Peyer's patch (tissue), 4 donors: ENCODE measurements at places on chromosomes 4 and X.

GRCh38 chr4:148089624-148090023 is 352.6 kb downstream of the NR3C2 start:
- no peak for DNase-seq

DNA sequence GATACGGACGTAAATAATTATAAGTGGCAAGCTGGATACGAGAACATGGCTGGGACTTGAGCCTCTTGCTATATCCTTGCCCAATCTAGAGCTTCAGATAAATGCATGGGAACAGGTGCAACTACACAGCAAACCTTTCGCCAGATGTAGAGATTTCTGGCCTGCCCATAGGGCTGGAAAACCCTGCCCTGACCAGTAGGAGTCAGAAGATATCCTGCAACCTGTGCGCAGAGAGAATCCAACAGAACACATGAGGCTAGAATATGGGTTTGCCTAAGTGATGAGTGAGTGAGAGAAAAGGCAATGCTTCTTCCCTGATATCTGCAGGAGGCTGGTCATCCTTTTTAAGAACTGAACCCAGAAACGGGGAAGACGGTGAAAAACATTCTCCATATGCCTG is 805.3 kb upstream of the TENM3 start:
- no peak for DNase-seq

- DNase-seq, result no peak
These were observed 40.2 kb downstream of the VSIG4 start for GRCh38 chrX:65999563-66000148.

GRCh38 chr4:101009471-101009870 is 337.9 kb downstream of the PPP3CA start:
- no peak for DNase-seq

- DNase-seq, result no peak
These were observed 117.7 kb downstream of the ADAM29 start for GRCh38 chr4:175035905-175036304.

DNA sequence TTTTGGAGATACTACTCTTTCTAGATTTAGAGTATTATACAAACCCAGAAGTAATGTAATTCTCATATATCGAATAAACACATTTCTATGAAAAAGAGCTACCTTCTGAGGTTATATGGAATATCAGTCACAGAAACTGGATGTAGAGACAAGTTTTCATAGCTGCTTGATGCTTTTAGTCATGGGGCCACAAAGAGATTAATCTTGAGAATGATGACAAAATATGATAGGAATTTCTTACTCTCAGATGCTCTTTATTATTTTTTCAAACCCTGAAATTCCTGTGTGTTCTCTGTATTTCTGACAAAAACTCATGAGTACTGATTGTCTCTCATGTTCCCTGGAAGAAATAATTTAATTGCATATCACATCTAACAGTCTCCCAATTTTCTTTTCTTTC is 662.5 kb downstream of the RAPGEF2 start:
- no peak for DNase-seq

DNA sequence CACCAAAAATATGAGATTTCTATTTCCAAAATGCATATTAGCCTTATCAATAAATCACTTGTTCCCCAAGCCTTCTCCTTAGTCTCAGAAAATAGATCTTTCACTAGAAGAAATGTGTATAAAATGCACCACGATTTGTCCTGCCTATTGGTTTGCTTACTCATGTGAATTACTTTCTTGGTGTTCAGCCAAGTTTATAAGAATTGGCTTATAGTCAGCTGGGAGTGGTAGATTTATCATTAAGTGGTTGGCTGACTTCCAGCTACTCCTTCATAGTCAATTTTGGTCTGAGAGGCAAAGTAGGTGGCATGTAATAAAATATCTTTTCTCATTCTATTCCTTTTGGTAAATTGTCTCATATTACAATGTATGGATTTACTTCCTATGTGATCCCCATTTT is 1.3 kb downstream of the SULT1E1 start:
- DNase-seq, result no peak

- no peak for DNase-seq
These were observed 22.8 kb upstream of the HADH start for GRCh38 chr4:107966903-107967302.

- DNase-seq, result no peak
These were observed 6.9 kb downstream of the SH3D19 start for GRCh38 chr4:151318307-151319006.

- peak; percentile 48 for DNase-seq
These were observed 10.0 kb downstream of the SH3BP2 start for GRCh38 chr4:2802618-2803531.
